ENCODE measurements at places on chromosomes 3 and 15.
A peak's percentile ranks its signal among the peaks of the same experiment; 100 is the strongest.

GRCh38 chr15:67118808-67119207 is 53.4 kb downstream of the SMAD3 start:
- no peak for DNase-seq

DNA sequence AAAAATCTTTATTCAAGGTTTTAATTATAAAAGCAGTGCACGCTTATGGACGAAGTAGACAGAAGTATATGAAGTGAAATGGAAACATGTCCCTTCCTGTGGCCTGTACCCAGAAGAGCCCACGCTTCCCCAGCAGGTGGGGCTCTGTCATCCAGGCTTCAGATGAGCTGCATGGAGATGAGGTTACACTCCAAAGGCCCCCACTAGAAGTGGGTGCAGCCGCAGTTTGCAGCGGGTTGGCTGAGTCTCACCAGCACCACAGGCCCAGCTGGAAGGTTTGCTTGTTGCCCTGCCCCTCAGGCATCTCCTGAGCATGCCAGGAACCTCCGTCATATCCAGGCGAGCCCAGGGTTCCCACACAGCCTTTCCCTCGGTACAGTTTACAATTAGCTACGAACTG is 33.1 kb downstream of the PRR20G start:
- no peak for DNase-seq

DNA sequence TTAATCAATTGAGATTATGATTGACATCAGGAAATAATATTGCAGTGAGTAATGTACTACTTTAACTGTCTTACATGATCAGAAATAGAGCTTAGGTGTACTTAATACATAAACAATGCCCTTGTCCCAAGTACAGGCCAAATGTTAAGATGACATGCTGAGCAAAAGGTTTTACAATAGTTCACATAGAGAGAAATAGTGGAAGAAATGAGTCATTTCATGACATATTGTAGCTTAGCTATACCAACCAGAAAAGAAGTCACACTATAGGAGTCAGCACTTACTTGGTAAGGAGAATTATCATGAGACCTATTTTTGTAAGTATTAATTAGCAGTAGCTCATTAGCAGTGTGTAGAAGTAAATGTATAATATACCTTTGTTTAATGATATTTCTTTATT is 96.4 kb upstream of the NANOGP8 start:
- DNase-seq = no peak

GRCh38 chr3:171402281-171402680 is 57.9 kb downstream of the TNIK start:
- DNase-seq = no peak

DNA sequence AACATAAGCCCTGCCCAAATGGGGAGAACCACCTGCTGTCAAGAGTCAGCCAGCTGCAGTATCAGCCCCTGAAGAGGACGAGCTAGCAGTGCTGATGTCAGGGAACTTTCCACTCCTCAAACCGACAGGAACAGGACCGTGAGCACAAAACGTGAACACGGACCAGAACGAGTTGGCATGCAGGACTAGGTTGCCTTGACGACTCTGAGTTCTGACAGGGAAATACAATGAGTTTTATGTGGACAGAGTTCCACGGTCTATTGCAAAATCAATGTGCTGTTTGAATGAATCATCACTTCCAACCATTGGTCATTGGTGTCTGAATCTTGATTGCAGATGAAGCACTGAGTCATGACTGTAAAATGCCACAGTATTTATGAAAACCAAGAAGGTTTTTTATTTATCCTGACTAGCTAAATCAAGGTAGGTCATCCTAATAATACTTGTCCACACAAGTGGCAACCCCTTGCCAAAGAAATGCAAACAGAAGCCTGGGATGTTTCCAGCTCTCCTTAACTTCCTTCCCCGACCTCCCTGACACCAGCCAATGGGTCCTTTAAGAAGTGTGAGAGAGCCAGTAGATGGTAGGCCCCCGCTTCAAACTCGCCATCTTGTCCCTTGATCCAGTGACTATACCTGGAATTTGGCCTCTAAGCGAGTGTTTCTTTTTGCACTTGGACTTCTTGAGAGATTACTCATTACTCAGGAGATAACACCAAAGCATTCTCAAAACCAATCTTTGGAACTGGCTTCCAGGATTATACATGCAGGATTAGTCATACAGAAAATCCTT is 119.6 kb downstream of the ASB7 start:
- no peak for DNase-seq

DNA sequence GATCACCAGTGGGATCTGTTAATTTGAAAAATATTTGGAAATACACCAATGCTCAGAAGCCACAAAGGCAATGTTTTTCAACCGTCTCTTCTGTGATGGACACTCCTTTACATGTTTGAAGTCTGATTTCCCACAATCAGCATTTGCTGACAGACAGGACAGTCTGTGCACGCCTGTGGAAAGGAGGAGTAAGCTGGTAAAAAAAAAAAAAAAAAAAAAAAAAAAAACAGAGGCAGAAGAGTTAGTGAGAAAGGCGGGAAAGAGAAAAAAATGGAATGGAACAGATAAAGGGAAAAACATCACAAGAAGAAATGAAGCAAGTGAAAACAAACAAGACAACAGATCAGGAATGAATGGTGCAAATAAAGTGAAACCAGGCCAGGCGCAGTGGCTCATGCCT is 35.0 kb downstream of the PRTG start:
- no peak for DNase-seq

DNA sequence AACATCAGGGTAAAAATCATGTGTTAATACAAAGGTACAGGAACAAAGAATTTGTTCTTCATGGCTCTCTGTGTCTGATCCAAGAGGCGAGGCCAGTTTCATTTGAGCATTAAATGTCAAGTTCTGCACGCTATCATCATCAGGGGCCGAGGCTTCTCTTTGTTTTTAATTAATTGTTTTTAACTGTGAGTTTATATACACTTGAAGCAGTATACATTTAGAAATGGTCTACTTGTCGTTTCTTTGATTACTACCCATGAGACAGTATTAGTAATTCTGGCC is 21.2 kb upstream of the OCA2 start:
- DNase-seq = no peak

- peak; percentile 37 for DNase-seq
Measured at GRCh38 chr15:79853492-79854328, 43.1 kb downstream of the MTHFS start.

DNA sequence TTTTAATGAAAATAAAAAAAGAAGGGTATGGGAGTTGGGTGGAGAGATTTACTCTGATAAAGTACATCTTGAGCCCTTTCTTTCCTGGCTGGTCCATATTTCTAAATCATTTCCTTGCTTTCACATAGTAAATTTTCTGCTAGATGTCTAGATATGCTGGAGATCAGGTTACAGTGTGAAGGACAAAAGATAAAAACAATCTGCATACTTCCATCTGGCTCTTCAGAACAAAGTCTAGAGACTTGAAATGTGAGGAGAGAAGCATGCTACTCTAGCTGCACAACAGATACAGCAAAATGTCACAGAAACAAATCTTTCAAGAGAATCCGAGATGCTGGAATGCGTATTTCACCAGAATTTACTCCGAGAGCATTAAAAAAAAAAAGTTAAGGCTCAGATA is 42.2 kb downstream of the FOXP1 start:
- no peak for DNase-seq

DNA sequence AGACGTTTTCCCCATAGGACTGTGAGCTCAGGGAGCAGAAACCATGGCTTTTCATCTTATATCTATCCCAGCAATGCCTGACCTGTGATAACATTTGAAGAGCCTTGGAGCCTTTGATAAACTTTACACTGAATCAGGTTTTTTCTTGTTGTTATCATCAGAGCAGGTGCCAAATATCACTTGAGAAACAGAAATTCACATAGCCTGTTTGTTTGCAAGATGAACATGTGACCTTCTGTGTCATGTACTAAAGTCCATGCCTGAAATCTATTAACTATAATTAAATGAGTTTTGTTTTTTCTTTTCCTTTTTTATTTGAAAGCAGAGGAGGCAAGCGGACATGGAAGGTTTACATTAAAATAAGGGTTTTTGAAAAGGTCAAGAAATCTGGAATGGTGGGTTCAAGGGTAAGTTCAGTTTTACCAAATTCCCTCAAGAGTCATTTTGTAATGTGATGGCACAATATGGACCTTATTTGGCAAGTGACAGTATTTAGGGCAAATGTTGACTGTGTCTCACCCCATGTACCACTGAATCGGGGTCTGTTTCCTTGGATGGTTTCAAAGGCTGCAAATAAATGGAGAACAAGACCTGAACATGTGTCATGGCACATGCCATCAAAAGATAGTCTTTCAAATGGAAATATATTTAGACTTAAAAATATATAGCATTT is 90.7 kb downstream of the NEK10 start:
- no peak for DNase-seq
